ENCODE measurements at places on chromosomes 11 and 22.

GRCh38 chr11:64724863-64725532 is 2.0 kb upstream of the NRXN2 start:
- DNase-seq, result no peak

- DNase-seq, result no peak
Measured at GRCh38 chr11:118076754-118077281, at the start of gene TMPRSS4. Gene TMPRSS4 (plus strand): TSS chr11:118077078. CDS start chr11:118077303, 225 bp downstream.

GRCh38 chr11:126267650-126268049 is 1.0 kb downstream of the SRPRA start:
- no peak for DNase-seq

DNA sequence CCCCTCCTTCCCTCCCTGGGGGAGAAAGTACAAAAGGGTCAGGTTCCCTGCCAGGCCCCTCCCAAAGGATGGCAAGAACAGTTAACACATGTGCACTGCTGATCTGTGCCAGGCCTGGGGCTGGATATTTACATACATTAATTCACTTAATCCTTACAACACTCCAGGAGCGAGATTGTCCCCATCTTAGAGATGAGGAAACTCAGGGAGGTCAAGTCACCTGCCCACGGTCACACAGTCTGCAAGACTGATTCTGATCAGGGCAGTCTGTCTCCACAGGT is 36.5 kb downstream of the NECTIN1 start:
- no peak for DNase-seq

- DNase-seq, result no peak
Measured at GRCh38 chr22:25643232-25644000, 78.9 kb downstream of the GRK3 start.

GRCh38 chr22:38304526-38304925 is 12.7 kb downstream of the CSNK1E start:
- DNase-seq, result no peak

- no peak for DNase-seq
Measured at GRCh38 chr11:121929581-121929980, 186.4 kb downstream of the BLID start.

GRCh38 chr11:114236829-114237228 is 59.4 kb upstream of the NNMT start:
- no peak for DNase-seq

- no peak for DNase-seq
Measured at GRCh38 chr11:63608353-63609345, 5.6 kb downstream of the PLAAT3 start.

DNA sequence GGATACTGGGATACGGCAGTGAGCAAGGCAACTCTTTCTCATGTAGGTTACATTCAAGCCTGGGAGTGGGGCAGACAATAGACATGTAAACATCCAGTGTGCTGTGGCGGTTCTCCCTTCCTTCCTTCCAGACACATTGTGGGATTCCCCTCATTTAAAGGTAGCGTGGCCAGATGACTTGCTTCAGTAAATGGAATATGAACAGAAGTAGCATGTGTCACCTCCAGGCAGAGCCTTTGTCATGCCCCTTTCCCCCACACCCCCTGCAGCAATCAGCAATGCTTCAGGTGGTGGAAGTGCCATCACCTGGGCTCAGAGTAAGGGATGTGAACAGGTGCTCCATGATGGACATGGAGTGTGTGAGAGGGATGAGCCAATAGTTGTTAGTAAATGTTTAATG is 34.8 kb upstream of the TTC12 start:
- no peak for DNase-seq

- no peak for DNase-seq
Measured at GRCh38 chr22:35431483-35432227, 31.7 kb downstream of the MCM5 start.

- no peak for DNase-seq
Measured at GRCh38 chr11:15970506-15971214, 385.7 kb downstream of the SOX6 start.

Measured in activated T-helper 1 cell treated with anti-CD3 and anti-CD28 coated beads, Interleukin-2, amount 50 U/mL, for 16 hours (primary cell).